Activated T-cell treated with anti-CD3 and anti-CD28 coated beads for 1 hour (primary cell): ENCODE measurements at places on chromosomes 16 and 17.

DNA sequence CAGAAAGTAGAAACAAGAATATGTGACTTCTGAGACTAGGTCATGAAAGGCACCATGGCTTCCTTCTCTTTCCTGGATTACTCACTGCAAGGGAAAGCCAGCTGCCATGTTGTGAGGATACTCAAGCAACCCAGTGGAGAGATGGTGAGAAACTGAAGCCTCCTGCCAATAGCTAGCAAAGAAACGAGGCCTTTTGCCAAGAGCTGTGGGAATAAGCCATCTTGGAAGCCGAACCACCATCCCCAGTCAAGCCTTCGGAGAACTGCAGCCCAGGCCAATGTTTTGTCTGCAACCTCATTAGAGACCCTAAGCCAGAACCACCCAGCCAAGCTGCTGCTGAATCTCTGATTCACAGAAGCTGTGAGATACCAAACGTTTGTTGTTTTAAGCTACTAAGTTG lies 104.7 kb upstream of the CRHR1 start:
- DNase-seq = no peak

DNA sequence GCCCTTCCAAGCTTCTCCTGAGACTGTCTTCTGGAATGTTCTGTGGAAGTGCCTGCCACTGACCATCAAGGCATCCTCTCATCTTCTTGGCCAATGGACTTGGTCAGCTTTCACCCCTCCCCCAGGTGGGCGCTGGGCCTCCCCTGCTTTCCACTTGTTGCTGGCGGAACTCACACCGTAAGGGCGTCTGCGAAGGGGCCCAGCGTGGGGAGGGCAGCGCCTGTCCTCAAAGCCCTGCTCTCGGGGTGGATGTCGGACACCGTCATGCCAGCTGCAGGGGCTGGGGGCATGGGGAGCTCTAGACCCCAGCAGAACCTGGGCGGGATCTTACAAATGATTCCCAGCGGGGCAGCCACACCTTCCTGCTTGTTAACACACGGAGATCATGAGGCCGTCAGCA lies 11.6 kb upstream of the ZFPM1 start:
- DNase-seq = no peak

- DNase-seq = no peak
Observed at GRCh38 chr17:48055531-48056245, 7.5 kb downstream of the NFE2L1 start.

DNA sequence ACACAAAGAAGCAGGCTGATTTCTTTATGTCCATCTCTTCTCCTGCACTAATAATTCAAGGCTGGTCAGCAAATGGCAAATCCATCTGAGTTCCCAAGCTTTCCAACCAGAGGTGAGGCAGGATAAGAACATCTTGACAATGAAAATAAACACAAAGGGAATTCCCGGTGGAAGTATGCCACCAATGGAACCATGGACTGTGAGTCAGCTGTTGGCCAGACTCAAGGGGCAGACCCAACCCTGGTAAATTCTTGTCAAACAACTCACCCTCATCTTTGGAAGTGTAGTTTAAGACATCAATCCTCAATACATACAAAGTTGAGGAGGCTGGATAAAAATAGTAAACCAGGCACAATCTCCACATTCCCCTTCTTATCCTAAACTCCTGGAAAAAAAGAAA lies 74.3 kb upstream of the CES5A start:
- DNase-seq = no peak

DNA sequence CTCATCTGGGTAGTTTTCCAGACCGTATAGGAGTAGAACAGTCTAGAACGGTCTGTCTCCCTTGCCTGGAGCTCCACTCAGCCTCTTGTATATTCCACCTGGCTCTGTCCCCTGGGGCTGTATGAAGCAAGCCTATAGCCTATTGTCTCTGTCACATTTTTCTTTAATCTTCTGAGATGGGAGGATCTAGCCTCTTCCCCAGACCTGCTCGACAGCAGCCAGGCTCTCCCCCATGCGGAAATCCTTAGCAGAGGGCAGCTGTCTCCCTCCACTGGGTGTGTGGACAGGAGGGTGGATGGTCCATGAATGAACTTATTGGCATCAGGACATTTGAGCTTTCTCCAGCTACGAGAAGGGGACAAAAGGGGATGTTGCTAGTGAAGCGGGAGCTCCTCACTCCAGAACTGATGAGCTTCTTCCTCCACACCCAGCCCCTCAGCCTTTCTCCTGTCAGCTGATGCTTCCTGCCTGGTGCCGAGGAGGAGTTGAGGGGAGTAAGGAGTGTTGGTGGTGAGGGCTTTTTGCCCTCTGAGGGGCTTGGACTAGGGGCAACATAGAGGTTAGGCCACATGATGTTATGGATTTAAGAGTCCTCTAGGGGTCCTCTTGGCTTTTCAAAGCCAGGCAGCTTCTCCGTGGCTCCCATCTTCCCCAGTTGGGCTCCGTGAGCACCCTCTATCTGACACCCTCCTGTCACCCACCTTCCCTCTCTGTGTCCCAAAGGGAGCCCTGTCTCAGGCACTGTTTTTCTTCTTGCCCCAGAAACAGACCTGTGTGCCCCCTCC lies 28.0 kb downstream of the ARHGAP23 start:
- no peak for DNase-seq

GRCh38 chr16:844638-845350 lies 44.3 kb upstream of the GNG13 start:
- no peak for DNase-seq

GRCh38 chr17:77507111-77507885 lies 366.5 kb downstream of the SEC14L1 start:
- no peak for DNase-seq

DNA sequence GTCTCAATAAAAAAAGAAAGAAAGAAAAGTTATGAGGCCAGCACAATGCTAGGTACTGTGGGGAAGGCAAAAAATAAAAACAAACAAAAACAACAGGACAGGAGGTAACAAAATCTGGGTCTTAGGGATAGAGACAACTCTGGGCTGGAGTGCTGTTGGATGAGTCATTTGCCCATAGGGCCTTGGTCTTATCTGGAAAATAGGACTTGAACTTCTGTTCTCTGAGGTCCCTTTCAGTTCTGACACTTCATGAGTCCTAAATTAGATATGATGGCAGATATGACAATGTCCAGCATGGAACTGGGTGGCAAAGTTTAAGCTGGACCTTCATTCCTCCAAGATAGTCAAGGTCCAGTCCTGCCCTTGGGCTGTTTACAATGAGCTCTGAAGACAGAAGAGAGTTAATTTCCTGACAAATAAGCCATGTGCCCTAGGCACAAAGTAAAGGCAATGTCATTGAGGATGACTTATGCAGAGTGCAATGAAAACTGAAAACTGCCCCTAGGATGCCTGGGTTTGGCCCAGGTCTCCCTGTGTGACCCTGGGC lies 8.9 kb upstream of the HDAC5 start:
- no peak for DNase-seq

- DNase-seq = peak; percentile 85
Observed at GRCh38 chr16:30377812-30378235, 3.2 kb downstream of the MYL11 start.

GRCh38 chr17:18280766-18281371 lies 20.4 kb downstream of the MIEF2 start:
- DNase-seq = no peak

GRCh38 chr16:19583665-19584300 lies 28.3 kb downstream of the VPS35L start:
- no peak for DNase-seq

GRCh38 chr17:6668727-6669425 lies 17.3 kb downstream of the C17orf100 start:
- no peak for DNase-seq

DNA sequence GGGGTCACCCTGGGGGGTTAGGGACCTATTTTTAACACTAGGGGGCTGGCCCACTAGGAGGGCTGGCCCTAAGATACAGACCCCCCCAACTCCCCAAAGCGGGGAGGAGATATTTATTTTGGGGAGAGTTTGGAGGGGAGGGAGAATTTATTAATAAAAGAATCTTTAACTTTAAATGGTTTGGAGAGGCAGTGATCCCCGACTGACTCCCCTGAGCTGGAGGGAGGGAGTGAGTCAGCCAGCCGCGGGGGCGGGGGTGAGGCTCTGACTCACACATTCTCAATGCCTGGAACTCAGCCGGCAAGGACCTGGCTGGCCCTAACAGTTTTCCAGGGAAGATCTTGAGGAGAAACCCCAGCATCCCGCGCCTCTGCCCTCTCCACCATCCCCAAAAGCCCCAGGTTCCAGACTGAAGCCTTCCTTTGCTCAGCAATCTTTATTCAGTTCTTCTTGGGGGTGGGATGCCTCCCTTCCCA lies 1.5 kb downstream of the HCFC1R1 start:
- DNase-seq = peak; percentile 81

DNA sequence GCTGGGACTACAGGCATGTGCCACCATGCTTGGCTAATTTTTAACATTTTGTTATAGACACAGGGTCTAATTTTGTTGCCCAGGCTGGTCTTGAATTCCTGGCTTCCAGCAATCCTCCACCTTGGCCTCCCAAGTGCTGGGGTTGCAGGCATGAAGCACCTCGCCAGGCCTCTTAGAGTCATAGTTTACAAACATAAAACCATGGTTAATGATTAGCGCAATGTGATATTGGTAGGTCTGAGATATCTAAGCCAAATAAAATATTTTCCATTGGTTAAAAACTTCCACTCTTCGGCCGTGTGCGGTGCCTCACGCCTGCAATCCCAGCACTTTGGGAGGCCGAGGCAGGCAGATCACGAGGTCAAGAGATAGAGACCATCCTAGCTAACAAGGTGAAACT lies 16.6 kb downstream of the TXNDC11 start:
- DNase-seq = no peak
